ENCODE measurements at places on chromosomes 13 and 19. TPM values are rescaled to one million over a fixed set of nuclear protein-coding genes. Genes with fewer than 3 reads are reported as not detected.

GRCh38 chr13:33199289-33199850 lies 86.2 kb downstream of the STARD13 start:
- DNase-seq: no peak

DNA sequence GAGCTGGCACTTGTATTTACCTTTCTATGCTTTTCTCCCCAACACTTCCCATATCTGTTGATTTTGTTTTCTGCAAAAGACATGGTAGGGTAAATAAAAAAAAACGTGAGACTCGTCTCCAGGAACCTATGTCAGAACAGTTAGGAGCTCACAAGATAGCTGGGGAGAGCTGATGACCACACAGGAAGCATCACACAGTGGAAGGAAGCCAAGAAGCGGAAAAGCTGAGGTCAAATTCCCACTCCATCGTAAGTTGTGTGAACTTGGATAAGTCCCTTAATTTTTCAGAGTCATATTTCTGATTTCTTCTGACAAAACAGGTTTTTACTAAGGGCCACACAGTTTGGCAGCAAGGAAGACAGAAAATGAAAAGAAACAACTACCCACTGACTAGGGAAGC lies 199.6 kb downstream of the KLF5 start:
- no peak for DNase-seq

DNA sequence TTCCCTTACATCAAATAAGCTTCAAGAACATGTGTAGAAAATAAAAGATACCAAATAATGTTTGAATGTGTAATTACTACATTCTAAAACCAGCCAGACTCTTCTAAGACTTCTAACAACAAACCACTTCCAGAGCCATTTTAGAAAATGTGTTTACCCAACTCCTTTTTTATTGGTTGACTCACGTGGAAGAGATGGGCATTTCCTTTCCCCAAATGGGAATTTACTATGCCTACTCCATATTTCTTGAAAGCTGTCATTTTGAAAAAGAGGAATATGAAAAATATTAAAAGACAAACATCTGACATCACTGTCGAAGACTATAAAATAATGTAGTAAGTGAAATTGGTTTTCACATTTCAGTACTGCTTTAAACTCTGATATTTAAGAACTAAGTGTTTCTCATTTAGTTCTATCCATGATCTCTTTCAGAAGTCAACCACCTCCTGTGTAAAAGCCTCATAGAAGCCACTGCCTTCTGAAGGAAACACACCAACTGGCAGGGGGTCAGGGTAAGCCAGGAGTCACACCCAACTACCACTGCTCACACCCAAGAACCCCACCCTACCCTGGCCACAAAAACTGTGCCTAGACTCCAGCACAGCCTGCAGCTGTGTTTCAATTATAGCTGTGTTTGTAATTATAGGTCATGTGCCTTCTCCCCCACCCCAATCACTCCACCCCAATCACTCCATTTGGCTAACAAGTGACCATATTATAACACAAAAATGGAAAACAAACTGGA lies 86.8 kb downstream of the UBL3 start:
- no peak for DNase-seq

- DNase-seq: peak; percentile 46
Measured at GRCh38 chr19:19405971-19406877, 749 bp downstream of the GATAD2A start.

- DNase-seq: no peak
Measured at GRCh38 chr13:85492283-85492682, 306.9 kb downstream of the SLITRK6 start.

- DNase-seq: no peak
Measured at GRCh38 chr13:50617134-50617721, 226.3 kb downstream of the DLEU7 start.

DNA sequence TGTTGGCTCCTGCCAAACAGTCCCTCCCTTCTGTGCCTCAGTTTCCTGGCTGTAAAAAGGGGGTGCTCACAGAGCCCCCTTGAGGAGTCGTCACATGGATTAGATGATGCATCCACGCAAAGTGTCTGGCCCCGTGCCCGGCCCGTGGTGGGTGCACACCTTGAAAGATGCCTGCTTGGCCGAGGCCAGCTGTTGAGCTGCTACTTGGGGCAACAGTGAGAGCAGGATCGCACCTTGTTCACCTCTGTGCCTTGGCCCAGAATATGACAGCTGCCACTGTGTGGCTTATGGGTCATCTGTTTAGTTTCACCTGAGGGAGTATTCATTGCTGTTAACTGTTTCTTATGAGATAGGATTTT lies 17.7 kb downstream of the CRTC1 start:
- DNase-seq: no peak

- no peak for DNase-seq
Measured at GRCh38 chr13:78024996-78025395, 106.4 kb upstream of the EDNRB start.

DNA sequence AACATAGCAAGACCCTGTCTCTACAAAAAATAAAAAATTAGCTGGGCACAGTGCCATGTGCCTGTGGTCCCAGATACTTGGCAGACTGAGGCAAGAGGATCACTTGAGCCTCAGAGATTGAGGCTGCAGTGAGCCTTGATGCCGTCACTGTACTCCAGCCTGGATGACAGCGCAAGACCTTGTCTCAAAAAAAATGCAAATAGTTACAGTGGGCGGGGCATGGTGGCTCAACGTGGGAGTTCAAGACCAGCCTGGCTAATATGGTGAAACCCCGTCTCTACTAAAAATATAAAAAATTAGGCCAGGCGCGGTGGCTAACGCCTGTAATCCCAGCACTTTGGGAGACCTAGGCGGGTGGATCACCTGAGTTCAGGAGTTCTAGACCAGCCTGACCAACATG lies 8.5 kb downstream of the PGLS start:
- DNase-seq: no peak

- DNase-seq: no peak
Measured at GRCh38 chr13:97074618-97075017, 80.3 kb upstream of the OXGR1 start.

- DNase-seq: no peak
Measured at GRCh38 chr13:93771782-93772181, 545.2 kb downstream of the GPC6 start.

The FSD1 gene
- polyA plus RNA-seq: 106 TPM

The MISP3 gene
- 22.6 TPM for polyA plus RNA-seq

The JUNB gene
- polyA plus RNA-seq: 25.7 TPM

The ZNF98 gene
- not detected for polyA plus RNA-seq

The LILRB2 gene
- 0.78 TPM for polyA plus RNA-seq

The KLK5 gene
- polyA plus RNA-seq: 0.68 TPM
